Occipital lobe (tissue), 3 donors: ENCODE measurements at places on chromosomes 16 and 17.
A peak's percentile ranks its signal among the peaks of the same experiment; 100 is the strongest.

- DNase-seq: no peak
These were observed 4.5 kb downstream of the MFSD6L start for GRCh38 chr17:8794636-8795035.

- peak; percentile 63 for DNase-seq
These were observed 723 bp upstream of the SPAG5 start for GRCh38 chr17:28599311-28600184.

DNA sequence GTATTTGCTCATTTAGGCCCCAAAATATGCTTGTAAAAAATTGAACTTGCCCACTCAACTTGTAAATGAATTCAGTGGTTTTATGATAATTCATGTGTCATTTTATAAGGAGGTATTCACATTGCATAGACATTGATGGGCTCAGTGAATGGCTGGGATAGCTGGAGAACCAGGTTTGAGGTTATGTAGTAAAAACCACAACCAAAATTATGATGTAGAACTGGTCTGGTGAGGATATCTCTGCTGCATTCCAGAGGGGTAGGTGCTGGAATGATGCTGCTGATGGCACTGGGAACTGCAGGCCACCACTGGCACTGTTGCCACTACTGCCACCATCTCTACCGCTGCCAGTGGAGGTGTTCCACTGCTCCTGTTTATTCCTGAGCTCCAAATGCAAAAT lies 21.5 kb upstream of the RABEP1 start:
- no peak for DNase-seq

DNA sequence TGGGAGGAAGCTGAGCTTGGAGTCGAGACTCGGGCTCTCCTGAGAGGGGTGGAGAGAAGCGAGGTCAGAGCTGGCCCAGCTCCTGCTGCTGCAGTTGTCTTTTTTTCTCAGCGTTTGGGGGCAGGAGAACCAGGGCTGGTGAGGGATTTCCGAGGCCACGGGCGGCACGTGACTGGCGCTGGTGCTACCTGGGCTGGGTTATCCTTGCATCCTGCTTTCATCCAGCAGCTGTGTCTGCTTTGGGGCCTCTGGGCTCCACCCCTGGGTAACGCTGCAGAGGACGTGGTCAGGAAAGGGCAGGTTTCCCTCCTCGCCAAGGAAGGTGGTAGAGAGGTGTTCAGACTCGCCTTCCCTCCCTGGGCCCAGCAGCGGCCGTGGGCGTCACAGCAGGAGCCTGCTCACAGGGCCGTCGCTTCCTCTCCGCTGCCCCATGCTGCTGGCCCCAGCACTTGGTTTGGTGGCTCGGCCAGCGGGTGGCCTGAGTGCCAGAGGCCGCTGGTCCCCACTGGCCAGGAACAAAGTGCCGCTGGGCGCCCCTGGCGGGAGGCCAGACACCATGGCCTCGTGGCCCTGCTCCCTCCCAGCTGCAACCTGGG lies 22.5 kb downstream of the GSE1 start:
- DNase-seq: no peak

GRCh38 chr17:10790491-10791401 lies 13.2 kb downstream of the TMEM238L start:
- DNase-seq: no peak

DNA sequence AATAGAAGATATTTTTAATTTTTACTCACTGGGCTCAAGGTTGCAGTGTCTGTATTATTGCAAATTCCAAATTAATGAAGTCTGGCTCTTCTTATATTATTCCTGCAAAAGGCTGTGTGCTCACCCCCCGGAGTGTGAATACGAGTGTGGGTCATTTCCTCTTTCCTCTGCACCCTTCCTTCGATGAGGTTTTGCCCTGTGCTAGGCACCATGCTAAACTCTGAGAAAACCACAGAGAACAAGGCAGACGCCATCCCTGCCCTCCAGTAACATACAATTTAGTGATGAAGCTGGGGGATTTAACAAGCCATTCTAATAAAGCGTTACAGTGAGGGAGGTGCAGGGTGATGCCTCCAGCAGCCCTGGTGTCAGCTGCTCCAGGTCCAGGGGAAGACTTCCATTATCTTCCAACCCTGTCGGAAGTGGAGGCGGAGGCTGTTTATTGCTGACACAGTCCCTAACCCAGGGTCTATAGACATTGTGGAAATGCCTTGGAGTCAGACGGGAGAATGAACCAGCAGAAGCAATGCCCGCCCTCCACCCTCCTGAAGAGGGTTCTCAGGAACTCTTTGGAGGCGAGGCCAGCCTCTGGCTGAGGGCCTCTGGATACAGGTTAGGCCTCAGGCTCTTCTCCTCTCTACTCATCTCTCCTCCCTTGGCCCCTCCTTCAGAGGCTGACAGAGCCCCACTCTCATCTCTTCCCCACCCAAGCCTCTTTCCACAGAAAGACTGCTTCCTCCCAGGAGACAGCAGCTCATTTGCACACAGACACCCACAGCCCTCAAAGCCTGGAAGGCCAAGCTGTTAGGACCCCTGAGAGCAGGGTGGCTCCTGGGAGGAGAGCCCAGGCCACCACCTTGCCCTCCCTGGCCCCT lies 2.0 kb upstream of the ACE start:
- no peak for DNase-seq

DNA sequence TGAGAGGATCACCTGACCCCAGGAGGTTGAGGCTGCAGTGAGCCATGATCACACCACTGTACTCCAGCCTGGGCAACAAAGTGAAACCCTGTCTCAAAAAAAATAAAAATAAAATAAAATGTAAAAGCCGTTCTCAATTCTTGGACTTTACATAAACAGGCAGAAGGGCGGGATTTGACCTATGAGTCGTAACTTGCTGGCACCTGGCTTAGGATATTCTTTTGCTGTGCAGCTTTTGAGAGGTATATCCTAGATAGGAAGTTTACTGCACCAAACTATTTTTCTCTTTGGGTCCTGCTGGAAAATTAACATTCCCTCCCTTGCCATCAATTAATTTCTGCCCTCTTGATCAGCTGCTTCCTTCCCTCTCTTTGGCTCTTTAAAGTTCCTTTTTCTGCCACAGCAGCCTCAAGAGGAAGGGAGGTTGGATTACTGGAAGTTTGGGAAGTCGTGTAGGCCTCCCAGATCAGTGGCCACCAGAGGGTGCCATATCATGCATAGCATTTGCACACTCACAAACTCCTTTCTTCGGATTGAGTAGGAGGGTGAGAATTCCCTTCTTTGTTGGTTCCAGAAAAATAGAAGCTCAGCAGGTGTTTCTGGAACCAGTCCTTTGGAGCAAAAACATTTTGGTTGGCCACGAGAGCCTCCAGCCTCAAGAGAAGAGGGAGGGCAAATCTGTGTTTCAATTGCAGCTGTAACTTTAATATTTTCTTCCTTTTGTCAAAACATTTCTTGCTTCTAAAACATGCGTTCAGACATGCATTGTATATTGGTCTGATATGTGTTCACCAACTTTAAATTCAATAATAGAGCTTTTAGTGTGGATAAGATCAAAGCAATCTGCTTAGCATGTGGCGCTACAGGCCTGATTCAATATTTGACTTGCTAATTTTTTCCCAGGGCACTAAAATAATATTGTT lies 147.3 kb downstream of the CCDC182 start:
- peak; percentile 42 for DNase-seq

GRCh38 chr16:46629331-46630219 lies 8.4 kb upstream of the SHCBP1 start:
- no peak for DNase-seq

DNA sequence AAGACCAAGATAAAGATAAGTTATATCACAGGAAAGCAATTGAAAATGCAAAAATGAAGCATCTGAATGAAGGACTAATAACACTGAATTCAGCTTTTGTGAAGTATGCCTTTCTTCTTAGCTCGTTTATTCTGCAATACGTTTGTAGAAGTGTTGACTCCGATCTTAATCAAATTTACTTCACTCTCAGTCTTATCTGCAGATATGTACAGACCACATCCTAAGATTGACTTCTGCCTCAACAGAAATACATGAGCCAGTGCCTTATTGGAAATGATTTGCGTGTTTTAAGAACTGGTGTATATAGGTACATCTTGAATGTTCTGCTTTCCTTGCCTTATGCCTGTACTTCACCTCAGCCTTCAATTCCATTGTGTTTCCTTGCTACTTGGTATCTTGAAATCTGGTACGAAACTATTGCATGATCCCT lies 1.3 kb downstream of the ATF7IP2 start:
- DNase-seq: no peak

DNA sequence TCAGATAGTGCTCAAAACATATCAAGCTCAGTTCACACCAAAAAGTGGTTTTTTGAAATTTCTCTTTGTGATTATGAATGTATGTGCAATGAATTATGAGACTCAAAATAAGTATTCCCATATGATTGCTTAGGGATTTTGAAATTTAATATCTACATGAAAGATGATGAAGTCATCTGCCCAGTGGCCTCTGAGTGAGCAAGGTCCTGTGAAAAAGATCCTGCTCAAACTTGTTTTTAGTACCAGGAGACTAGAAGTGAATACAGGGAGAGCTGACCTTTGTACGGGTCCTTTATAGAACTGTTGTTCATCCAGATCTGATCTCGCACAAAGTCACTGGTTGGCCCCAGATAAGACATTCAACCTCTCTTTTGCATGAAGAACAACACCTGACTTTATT lies 151.9 kb upstream of the MAF start:
- no peak for DNase-seq

- DNase-seq: no peak
These were observed 23.3 kb upstream of the ANKRD40CL start for GRCh38 chr17:50790618-50791017.

DNA sequence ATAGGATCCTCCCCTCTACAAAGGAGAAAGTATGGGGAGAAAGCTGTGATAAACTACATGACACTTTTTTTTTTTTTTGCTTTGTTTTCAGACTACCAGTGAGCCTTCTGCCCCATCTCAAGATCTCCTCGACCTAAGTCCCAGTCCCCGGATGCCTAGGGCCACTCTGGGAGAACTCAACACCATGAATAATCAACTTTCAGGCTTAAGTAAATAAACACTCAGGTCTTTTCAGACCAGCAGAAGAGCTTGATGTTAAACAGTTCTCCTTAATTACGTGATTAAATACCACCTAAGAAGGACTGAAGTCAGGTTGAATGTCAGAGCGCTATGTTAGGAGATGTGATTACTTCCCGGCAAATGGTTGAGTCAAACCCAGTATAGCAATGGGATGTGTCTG lies 31.4 kb downstream of the COX11 start:
- DNase-seq: no peak

GRCh38 chr16:82954224-82954929 lies 327.6 kb downstream of the CDH13 start:
- no peak for DNase-seq

- DNase-seq: no peak
These were observed 24.6 kb downstream of the COPRS start for GRCh38 chr17:31834448-31834847.

DNA sequence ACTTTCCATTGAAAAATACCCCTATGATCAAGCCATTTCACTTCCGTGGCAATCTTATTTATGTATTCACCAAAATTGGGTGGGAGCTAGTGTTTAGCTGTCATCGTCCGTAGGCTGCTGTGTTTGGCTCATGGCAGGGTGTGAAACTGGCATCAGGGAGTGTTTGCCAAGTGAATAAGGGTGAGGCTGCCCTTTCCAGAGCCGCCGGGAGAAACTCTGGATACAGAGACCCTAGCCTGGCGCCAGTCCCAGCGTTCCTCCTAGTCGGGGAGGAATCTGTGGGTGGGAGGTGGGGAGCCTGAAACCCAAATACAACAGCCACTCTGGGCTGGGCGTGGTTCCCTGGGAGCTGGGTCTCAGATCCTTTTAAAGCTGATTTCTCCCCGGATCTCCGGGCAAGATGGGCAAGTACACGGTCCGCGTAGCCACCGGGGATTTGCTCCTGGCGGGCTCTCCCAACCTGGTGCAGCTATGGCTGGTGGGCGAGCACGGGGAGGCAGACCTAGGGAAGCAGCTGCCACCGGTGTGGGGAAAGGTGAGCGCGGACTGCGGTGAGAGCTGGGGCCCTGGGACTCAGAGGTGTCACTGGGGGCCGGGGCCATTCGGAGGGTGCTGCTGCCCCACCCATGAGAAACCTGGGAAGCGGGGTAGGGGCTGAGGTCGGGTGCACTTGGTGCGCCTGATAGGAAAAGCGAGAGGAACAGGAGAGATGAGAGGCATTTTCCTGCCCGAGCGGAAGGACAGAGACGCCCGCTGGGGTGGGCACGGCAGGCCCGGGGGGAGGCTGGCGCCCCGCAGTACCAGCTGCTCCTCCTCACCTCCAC lies 62.1 kb upstream of the TEKT1 start:
- no peak for DNase-seq

DNA sequence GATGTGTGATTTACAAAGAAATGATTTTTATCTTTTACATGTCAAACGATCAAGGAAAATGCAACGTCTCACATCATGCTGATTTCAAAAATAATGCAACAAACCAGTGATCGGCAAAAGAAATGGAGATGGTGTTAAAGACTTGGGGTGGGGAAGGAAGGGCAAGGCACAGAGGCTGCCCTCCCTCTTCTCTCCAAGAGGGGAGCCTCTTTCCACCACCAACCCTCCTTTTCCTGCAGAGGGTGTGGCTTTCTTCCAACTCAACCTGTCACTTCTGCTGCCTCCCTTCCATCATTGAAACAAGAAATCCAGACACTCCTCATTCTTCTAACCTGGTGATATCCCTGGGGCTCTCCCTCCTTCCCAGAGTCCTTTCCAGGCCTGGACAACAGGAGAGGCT lies 320.8 kb downstream of the SLC39A11 start:
- no peak for DNase-seq

DNA sequence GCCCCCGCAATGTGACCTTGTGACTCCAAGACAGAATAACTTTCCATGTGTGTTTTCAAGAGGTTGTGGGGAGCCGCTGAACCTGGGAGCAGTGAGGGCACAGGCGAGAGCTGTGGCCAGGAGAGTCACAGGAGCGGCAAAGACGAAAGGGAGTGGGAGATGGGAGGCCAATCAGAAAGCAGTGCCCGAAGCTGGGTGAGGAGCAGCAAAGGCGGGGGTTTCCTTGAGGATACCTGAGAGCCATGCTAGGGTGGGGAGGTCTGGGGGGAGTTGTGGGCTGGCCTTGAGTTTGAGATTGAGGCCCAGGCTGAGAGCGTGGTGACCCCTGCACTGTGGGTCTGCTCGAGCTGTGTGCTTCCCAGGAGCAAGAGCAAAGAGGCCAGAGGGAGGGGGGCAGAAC lies 23.2 kb upstream of the NPTX1 start:
- no peak for DNase-seq

DNA sequence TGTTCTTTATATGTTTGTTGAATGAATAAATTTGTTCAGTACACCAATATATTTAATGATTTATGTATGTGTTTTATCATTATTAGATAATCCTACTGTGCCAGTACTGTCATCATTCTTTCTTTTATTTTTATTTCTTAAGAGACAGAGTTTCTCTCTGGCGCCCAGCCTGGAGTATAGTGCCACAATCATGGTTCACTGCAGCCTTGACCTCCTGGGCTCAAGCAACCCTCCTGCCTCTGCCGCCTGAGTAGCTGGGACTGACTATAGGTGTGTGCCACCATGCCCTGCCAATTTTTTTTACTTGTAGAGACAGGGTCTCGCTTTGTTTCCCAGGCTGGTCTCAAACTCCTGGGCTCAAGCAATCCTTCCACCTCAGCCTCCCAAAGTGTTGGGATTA lies 41.8 kb downstream of the PAFAH1B1 start:
- no peak for DNase-seq

GRCh38 chr16:67470359-67470758 lies 10.6 kb downstream of the ATP6V0D1 start:
- DNase-seq: peak; percentile 81

GRCh38 chr17:82388922-82389283 lies 17.3 kb downstream of the UTS2R start:
- DNase-seq: no peak

- no peak for DNase-seq
These were observed 20.2 kb downstream of the SPNS2 start for GRCh38 chr17:4518901-4519300.
